ENCODE measurements at places on chromosomes 6 and 20.

GRCh38 chr6:43016943-43017334 is 2.9 kb downstream of the KLHDC3 start:
- DNase-seq: no peak

DNA sequence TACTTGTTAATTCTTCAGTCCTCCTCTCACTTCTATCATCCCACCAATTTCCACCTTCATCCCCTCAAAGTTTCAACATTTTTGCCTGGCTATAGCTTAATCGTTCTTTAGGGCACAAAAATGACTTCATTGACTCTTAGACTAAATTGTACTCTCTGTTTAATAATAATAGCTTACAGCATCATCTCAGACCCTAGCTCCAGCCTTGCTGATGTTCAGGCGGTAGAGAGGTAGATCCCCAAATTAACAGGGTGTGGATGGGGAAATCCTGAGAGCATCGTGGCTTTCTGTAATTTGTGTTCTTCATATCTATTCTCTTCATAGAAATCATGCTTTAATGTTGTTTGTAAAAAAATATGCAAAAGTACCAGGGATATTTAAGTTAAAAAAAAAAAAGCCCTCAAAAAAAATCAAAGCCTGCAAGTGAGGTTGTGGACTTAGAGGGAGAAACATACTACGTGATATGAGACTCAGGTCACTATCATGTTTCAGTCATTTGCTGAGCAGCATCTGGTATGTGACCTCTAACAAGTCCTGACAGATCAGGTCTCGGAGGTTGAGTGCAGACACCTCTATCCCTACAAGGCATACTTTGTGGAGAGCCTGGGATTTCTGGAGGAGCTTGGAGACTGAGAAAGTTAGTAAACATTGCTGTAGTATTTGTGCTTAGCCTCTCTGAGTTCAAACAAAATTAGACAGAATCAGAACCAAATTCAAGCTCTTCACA is 1063.3 kb upstream of the CITED2 start:
- DNase-seq: no peak

GRCh38 chr6:30349421-30350177 is 4.6 kb downstream of the RPP21 start:
- no peak for DNase-seq

DNA sequence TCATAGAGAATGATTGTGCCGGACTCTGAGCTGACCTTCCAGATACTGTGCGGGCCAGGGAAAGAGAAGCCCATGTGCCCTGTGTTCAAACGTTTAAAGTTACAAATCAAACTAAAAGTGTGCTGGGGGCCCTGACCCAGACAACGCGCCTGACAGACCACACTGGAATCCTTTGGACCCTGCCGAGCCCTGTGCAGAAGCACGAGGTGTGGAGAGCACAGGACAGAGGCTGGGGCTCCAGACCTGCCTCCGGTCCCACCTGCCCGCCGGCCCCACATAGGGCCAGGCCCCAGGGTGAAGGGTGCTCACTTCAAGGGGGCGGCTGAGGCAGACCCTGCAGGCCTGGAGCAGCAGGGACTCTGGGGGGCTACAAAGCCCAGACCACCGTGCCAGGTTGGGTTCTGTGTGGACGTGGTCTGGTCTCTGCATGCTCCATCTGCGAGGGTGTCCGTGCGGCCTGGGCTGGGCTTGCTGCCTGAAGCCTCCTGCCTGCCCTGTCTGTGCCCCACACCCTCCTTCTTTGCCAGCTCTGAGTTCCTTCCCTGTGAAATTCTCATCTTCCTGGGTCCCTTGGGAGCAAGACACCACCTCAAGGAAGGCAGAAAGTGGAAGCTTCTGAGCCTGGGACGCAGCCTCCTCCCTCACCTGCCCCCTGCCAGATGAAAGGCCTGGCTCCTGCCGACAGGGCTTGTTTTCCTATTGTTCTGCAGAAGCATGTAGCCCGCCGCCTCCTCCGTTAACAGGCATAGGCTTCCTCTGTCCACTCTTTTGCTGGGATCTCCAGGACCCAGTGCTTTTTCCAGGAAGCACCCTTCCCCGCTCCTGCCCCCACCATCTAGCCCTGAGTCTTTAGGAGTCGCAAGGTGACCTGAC is 186.2 kb downstream of the ERMARD start:
- DNase-seq: no peak

DNA sequence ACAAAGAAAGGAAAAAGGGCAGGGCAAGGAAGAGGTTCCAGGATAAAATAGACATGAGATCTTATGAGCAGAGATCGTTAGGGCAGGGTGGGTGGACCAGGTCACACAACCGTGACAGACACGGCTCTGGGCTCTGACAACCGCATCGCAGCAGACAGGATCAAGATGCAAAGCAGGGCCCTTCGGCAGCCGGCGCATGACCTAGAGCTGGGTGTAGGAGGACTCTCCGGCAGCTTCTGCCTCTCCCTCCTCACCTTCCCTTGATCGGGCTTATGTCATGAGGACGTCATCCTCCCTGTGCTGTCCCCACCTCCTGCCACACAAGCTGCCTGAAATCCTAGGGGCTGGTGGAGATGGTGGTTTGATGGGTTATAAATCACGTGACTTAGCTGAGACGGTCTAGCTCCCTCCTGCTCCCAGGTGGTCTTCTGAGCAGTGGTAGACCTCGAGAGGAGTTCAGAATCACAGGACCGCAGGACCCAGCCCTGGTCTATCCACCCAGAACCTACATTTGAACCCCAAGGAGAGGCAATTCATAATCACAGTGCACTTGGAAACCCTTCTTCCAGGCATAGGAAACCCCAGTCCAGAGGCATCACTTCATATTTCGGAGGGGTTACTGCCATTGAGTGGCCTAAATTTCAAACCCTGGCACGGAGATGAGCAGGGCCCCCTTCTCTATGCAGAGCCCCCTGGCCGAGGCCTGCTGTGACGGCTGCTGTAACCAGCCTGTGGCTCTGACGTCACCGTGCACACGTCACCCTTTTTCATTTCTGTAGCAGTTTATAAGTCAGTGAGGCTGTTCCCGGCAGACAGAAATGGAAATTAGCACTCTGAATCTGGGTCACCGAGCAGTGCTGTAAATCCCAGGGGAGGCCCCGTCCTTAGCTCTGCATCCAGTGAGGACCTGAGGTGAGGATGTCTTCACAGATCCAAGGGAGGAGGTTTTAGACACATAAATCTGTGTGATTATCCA is 8.7 kb upstream of the CCR6 start:
- no peak for DNase-seq

DNA sequence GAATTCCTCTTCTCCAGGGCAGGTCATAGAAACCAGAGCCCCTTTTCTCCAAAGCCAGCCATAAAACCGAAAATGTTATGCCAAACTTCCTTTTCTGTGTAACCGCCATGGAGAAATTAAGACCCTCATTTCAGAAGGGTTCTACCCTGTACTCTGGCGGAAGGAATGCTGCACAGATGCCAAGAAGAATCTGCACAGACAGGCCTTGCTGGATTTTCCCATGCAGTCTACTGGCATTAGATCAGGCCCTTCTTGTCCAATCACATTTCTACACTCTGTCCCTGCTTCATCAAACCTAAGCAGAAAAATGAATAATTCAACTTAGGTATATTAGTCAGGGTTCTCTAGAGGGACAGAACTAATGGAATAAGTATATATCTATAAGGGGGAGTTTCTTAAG is 43.2 kb upstream of the MC3R start:
- no peak for DNase-seq

- no peak for DNase-seq
Observed at GRCh38 chr6:169841907-169842606, 90.6 kb downstream of the ERMARD start.

- peak; percentile 64 for DNase-seq
Observed at GRCh38 chr20:19661717-19662636, 96.1 kb upstream of the RIN2 start.

DNA sequence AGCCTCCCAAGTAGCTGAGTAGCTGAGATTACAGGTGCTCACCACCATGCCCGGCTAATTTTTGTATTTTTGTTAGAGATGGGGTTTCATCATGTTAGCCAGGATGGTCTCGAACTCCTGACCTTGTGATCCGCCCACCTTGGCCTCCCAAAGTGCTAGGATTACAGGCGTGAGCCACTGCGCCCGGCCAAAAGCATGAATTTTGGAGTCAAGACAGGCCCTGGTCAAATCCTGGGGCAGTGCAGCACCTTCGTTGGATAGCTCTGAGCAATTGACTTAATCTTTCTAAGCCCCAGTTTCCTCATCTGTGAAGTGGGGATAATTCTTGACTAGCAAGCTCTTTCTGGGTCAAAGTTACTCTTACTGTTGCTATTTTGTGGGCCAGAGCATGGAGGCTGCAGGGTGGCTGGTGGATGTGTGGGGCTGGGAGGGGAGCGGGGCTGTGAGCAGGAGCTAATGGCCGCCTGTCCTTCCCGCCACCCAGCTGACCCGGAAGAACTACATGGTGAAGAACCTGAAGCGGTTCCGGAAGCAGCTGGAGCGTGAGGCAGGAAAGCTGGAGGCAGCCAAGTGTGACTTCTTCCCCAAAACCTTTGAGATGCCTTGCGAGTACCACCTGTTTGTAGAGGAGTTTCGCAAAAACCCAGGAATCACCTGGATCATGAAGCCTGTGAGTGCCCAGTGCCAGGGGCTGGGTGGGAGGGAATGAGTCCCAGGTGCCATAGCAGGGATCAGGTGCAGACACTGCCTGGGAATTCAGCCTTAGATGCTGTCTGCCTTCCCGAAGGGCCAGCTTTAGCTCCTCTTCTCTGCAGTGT is 39.0 kb downstream of the TTLL9 start:
- DNase-seq: no peak

DNA sequence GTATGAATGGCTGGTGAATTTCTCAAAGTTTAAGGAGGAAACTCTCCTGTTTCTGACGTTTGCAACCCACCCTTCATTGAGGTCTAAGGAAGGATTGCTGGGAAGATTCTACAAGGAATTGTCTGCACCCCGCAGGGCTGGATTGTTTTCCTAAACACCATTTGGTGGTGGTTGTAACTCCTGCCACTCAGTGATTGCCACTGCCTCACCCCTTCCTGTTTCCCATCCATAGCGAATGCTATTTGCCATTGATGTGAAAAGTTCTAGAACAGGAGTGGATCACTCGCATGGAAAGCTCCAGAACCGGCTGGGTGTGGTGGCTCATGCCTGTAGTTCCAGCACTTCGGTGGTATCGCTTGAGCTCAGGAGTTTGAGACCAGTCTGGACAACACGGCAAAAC is 8.7 kb upstream of the DSP start:
- DNase-seq: no peak

DNA sequence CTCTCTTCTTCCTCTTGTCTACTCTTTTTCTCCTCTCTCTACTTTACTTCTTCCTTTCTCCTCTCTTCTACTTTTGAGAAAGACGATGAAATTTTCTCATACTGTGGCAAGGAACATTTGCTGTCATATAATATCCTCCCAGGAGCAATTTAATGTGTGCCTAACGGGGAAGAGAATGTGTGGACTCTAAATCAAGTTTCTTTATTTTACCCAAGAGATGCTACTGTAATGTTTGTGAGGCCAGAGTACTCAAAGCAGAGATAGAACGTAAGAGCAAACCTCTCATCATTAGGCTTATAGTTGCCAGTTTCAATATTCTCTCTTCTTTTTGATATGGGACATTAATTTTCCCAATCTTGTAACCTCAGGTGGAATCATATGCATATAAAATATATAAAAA is 801.4 kb downstream of the BCKDHB start:
- DNase-seq: no peak

All from Jurkat, Clone E6-1 (cell line).